IgD-negative memory B cell (primary cell): ENCODE measurements at places on chromosomes 6 and 20. TPM values are rescaled to one million over a fixed set of nuclear protein-coding genes. Genes with fewer than 3 reads are reported as not detected.

The FAM135A gene
- 4.8 TPM for polyA plus RNA-seq

The PLA2G7 gene
- not detected for polyA plus RNA-seq

The INSM1 gene
- polyA plus RNA-seq, result not detected

The ROS1 gene
- not detected for polyA plus RNA-seq

The BCAS4 gene
- 118 TPM for polyA plus RNA-seq

The SIRPA gene
- 0.26 TPM for polyA plus RNA-seq

The SLA2 gene
- polyA plus RNA-seq, result 0.68 TPM

The CAGE1 gene
- not detected for polyA plus RNA-seq
